ENCODE measurements at places on chromosomes 4 and X. TPM values are rescaled to one million over a fixed set of nuclear protein-coding genes. Genes with fewer than 3 reads are reported as not detected.

The CT55 gene
- not detected for polyA plus RNA-seq

The MAGEE2 gene
- not detected for polyA plus RNA-seq

The NCBP2L gene
- polyA plus RNA-seq = 0.24 TPM

The DCLK2 gene
- not detected for polyA plus RNA-seq

The SUPT20HL1 gene
- polyA plus RNA-seq = 0.10 TPM

The TIGD4 gene
- polyA plus RNA-seq = 0.29 TPM

The IL13RA2 gene
- polyA plus RNA-seq = not detected

The GUCY1B1 gene
- polyA plus RNA-seq = 0.12 TPM

The IL21 gene
- polyA plus RNA-seq = not detected

The PDHA2 gene
- polyA plus RNA-seq = not detected

The CD40LG gene
- polyA plus RNA-seq = 20.0 TPM

The AMMECR1 gene
- polyA plus RNA-seq = 8.0 TPM
